Thymus (tissue), 14 donors: ENCODE measurements at places on chromosomes 16 and 17.

DNA sequence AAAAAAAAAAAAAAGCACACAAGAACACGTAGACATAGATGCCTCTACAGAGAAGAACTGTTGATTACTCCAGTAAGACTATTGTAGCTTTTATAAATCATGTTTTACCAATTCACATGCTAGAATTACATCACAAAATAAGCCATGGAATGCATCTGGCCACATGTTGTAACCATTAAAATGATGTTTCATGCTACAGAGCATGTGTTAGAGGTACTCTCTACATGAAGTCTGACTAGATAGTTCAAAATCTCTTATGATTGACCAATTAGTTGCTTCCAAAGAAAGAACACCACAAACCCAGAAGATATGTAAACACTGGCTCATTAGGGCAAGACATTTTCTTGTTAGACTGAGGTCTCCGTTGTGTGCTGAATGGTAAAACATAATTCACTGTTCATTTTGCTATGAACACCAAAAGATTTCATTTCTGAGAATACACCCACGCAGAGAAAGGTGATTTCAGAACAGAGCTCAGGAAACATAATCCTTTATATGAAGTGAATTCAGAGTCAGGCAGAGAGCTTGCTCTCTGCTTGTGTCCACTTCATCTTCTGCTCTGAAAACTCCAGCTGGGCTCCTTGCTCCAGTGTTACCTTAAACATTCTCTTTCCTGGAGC, 411.4 kb upstream of the SOX9 start:
- no peak for DNase-seq

DNA sequence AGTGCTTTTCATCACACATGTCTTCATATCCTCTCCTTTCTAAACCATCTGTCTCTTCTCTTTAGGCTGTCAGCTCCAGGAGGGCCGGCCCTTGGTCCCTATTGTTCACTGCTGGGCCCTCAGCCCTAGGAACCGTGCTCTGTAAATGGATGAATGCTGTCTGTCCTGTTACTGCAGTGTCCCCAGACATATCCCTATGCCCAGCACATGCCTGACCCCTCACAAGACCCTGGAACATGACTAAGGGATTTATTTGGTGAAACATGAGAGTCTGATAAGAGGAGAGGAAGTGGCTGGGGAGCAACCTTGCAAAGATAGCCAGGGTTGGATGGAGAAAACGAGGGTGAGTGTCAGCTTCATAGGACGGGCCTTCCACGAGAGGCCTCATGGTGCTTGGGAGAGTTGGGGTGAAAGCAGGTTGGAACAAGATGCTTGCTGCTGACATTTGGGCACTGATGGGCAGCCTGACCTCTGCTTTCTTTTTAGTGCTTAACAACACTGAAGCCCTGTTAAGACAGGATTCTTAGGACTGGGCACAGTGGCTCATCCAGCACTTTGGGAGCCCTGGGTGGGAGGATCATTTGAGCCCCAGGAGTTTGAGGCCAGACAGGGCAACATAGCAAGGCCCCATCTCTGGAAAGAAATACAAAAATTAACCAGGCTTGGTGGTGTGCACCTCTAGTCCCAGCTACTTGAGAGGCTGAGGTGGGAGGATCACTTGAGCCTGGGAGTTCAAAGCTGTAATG, 39.0 kb downstream of the ABCC1 start:
- no peak for DNase-seq

DNA sequence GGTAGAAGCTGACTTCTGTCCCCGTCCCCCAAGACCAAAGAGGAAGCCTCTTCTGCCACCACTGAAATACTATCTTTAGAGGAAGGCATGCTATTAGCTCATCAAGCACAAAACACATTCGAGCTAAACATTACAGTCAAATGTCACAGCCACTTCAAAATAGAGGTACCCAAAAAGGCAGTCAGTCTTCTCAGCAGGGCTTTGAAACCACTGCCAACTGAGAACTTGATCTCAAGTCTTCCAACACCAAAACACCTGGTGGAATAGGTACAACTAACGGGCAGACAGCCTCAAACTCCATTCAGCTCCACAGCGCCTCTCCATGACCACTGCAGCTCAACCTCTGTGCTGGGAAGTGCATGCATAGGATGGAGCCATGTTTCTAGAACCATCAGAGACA, 36.0 kb downstream of the ZFHX3 start:
- DNase-seq = no peak

- DNase-seq = no peak
These were observed 7.3 kb upstream of the CDT1 start for GRCh38 chr16:88796278-88796677.

- DNase-seq = no peak
These were observed 32.8 kb downstream of the CACNA1G start for GRCh38 chr17:50593321-50593720.

- no peak for DNase-seq
These were observed 41.1 kb upstream of the TANGO6 start for GRCh38 chr16:68802190-68802589.

- DNase-seq = no peak
These were observed 44.3 kb upstream of the GNG13 start for GRCh38 chr16:844638-845350.

DNA sequence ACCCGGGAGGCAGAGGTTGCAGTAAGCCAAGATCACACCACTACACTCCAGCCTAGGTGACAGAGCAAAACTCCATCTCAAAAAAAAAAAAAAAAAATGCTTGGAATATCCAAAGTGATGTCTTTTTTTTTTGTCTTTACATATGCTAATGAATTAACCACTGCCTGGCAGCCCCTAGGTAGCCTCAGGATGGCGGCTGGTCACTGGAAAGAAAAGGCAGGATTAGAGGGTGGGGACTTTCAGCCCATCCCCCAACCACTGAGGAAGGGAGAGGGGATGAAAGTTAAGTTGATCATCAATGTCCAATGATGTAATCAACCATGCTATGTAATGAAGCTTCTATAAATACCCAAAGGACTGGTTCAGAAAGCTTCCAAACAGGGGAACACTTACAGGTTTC, 26.8 kb downstream of the RNF157 start:
- no peak for DNase-seq

DNA sequence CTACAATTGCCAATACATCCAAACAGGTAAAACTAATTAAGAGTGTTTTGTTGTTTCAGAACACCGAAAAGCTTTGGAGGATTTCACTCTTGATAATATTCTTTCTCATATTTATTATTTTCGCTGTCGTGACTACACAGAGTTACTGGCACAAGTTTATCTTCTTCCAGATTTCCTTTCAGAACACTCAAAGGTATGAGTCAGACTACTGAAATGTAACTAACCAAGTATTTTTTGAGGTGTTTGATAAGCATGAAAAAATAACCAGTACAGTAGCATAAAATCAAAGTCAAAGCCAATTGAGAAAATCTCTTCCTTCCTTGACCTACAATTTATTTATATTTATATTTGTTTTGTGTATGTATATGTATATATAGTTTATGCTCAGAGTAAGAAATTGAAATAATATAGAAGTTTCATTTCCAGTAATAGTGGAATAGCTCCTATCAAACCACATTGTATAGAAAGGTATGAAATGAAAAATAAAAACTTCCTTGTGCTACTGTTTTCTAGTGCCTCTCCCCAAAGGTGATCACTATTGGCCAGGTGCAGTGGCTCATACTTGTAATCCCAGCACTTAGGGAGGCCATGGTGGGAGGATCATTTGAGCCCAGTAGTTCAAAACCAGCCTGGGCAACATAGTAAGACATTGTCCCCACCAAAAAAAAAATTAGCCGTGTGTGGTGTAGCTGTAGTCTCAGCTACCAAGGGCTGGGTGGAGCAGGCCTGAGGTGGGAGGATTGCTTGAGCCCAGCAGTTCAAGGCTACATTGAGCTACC, 10.9 kb downstream of the RAD51C start:
- DNase-seq = no peak

DNA sequence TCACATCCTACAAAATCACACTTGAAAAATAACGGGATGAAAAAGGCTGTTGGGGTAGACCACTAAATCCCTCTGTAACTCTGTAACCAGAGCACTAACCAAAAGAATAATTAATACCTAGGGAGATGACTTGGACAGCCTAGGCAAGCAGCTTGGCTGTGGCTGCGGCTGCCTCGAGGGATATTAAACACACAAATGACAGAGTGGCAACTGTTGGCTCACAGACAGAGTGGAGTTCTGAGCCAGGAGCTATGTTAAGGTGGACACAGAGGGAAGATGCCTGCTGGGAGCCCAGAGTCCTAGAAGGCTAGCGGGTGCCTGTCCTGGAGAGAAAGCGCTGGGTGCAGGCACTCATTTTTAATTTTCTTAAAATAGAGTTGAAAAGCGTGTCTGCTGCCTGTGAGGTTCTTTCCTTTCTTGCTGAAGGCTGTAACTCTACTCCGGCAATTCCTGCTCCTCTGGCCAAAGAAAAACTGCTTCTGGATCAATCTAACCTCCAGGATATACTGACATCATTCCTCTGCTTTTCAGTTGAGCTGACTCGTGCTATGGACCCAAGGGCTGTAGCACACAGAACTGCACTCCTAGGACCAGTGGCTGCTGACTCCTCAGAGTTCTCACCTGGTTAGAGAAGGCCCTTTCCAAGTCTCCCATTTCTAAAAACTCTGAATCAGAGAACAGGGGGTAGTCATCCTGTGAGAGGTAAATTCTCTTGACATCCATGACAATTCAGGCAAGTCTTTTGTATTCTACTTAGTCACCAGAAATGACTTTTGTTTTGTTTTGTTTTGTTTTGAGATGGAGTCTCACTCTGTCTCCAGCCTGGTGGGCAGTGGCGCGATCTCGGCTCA, 147.9 kb downstream of the STX8 start:
- no peak for DNase-seq

GRCh38 chr16:777826-778225, 10.4 kb downstream of the RPUSD1 start:
- no peak for DNase-seq
